ENCODE measurements at places on chromosomes 7 and 10.

GRCh38 chr10:110265573-110266193 is 39.0 kb downstream of the SMNDC1 start:
- no peak for DNase-seq

DNA sequence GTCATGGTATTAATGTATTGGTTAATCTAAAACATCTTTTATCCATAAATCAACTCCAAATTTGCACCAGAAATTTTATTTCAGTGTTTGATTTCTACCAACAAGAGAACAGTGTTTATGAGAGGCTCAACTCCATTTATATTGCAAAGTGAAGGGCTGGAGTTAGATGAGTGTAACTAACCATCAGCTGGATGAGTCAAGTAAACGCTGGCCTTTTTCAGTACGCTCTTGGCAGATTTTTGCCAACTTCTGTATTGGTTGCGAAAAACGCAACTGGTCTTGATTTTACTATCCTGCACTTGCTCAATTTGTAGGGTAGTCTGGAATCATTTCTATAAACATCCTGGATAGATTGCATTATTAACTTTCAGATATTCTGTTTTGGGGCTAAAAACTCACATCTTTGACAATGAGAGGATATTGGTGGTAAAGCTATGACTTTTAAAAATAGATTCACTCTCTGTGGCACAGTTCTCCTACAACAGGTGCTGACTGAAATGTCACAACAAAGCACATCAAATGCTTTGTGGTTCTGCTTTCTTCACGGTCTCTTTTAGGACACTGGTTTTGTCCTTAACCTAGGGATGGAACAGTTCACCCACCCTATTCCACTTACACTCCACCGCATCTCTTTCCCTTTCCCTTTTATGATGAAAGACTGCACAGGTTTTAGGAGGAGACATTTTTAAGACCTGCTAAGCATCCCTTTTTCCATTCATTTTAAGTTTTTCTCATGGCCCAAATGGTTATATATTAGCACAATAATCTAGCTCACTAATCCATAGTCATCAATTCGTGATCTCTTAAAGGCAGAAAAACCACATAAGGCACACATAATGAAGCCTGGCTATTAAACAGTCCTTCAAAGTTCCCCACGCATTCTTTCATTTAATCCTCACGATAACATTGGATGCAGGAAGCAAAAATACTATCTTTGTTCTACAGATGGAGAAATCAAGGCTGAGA is 12.8 kb downstream of the CACNA2D1 start:
- no peak for DNase-seq

DNA sequence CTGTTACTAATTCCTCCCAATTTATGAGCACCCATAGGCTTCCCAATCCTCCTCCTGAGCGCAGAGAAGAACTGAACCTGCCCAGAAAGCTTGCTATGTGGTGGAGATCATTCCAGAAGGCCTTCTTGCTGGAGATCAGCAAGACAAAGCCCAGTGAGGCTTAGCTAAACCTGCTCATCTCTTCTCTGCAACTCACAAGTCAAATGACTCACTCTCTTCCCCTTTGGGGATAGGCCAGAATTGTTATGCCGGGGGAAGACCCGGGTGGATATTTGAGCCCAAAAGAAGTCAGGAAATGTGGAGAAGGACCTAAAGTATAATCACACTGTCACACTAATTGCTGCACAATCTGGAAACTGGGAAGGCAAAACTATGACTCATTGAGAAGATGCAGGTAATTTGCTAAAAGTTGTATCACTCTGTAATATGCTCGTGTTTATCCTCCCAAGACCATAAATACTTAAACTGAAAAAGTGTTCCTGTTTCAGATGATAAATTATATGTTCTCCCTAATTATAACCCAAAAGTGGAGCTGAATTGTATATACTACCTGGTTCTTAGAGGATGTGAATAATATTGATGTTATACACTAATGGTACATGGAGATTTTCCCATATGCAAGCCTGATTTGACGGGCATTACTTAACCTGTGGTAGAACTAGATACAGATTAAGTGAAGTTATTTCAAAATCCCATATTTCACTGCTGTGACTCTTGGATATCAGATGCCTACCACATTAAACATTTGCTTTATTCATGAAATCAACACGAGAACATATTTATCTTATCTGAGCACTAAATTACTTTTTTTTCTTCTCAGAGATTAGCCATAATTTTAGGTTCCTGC is 6.4 kb downstream of the NEBL start:
- no peak for DNase-seq

GRCh38 chr10:106981452-106982075 is 182.9 kb downstream of the SORCS1 start:
- DNase-seq, result no peak

- no peak for DNase-seq
These were observed 87.2 kb downstream of the RNF216 start for GRCh38 chr7:5694221-5694754.

- no peak for DNase-seq
These were observed 1.7 kb upstream of the PTPRE start for GRCh38 chr10:127905001-127905847.

- DNase-seq, result no peak
These were observed 33.1 kb upstream of the GALNT11 start for GRCh38 chr7:151992375-151992774.

GRCh38 chr7:50640779-50641178 is 75.6 kb upstream of the DDC start:
- DNase-seq, result no peak

GRCh38 chr7:128158370-128158769 is 82.7 kb upstream of the LEP start:
- DNase-seq, result no peak

DNA sequence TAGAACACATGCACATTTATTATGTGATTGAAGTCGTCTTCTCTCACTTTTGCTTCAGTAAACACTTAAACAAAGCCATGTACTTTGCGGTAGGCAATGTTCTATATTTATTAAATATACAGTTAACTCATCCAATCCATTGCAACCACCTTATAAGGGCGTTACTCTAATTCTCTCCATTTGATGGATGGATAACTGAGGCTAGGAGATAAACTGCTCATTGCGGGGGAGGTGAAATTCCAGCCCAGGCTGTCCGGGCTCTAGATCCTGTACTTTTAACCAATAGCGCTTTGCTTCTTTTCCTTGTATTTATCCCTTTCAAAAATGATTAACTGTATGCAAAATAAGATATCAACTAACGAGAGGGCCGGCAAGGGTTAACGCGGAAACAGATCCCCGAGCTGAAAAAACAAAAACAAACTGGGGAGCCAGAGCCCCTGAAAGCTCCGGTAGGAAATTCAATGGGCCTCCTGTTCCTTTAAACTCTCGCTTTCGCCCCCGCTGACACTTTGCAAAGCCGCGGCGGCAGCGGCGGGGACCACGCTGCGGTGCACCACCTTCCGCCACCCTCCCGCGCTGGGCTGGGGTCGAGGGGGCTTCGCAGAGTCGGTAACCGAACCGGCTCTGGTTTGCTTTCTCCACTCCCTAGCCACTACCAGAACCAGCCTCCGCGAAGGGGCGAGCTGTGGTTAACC is 1.0 kb upstream of the PLXDC2 start:
- DNase-seq, result no peak

- DNase-seq, result no peak
These were observed 37.7 kb upstream of the KCNMA1 start for GRCh38 chr10:77675347-77675746.

DNA sequence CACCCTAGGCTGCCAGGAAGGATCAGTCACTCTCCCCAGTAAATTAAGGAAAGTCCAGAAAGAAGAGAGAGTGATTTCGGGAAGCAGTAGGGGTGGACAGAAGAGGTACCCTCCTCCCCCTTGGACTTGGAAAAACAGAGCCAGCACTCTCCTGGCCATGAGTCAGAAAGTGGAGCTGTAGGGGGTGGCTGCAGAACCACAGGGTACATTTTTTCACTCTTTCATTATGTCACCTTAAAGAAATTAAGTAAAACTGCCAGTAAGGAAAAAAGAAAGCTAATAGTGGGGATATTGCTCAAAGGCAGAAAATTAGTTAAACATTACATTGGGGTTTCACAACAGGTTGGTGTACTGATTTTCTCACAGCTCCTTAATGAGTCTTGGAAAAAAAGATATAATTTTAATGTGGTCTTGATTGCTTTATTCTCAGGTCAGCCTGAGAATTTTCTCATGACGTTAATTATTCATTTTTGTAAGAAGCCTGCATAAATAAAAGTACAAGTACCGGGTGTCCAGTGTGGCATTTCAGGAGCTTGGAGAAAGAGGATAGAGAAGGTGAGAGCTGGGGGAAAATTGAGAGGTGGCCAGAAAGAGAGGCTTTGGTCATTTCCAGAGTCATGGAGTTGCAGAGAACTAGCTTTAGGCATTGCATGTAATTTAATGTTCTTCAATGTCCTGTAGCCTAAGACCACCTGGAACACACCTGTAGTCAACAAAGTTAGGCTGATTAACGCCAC is 23.2 kb upstream of the AOAH start:
- DNase-seq, result no peak

DNA sequence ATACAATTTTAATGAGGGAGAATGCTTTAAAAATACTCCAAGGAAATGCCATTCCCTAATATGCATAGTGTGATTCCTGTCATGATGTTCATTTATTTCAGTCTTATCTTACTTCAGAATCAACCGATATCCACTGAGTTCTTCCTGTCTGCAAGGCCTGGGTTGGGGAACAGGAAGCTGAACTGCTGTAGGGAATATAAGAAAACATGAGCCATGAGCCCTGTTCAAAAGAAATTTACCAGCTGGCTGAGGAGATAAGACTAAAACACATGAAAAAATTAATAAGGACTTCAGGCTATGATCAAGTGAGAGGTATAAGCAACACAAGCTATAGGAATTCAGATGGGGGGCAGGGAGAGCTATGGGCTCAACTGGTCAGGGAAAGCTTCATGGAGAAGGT is 184.7 kb downstream of the PLPP4 start:
- DNase-seq, result no peak

DNA sequence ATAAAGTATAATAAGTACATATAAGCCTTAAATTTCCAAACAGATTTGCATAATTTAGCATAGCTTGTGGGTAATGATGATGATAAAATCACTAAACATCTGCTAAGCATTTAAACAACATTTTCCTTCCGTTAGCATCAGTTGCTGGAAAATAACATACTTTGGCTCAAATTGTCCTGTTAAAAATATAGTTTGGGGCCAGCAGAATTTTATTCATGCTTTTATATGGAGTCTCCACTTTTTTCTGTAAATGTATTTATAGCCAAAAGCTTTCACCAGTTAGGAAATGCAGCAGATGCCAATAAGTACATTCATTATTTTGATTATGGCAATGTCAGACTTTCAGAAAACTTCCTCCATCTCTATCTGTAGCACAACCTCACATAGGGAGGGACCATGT is 107.2 kb downstream of the CNTNAP2 start:
- no peak for DNase-seq

DNA sequence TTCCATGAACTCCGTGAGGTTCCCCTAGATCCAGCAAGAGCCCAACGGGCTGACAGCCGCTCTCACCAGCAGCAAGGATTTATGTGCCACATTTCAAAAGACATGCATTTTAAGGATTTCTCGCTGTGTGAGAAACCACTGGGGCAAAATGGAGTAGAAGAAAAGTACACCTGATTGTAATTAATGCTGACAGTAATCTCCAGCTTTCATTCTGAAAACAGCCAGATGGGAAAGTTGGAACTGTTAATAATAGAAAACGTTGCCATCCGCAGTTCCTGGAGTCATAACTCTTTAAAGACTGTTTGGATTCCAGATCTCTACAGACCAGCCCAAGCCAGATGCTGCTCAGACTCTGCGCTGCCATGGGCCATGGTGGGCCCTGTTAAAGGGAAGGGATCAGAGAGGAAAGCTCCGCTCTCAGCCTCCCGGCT is 216.9 kb upstream of the GLI3 start:
- DNase-seq, result no peak

GRCh38 chr10:22624287-22624738 is 90.1 kb downstream of the PIP4K2A start:
- DNase-seq, result no peak

DNA sequence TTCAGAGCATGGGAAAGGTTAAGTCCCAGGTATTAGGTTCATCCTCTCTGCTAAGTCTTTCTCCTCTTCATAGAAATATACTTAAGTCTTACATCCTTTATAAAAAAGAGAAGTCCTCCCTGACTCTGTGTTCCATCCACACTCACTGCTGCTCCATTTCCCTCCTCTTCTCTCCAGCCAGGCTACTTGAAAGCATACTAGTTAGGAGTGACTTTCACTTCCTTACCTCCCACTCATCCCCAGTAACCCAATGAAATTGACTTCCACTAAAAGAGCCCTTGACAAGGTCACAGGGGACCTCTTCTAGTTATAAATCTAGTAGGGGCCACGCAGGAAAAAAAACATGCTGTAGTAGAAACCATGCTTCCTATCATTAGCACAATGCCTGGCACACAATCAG is 133.1 kb upstream of the AGK start:
- no peak for DNase-seq

DNA sequence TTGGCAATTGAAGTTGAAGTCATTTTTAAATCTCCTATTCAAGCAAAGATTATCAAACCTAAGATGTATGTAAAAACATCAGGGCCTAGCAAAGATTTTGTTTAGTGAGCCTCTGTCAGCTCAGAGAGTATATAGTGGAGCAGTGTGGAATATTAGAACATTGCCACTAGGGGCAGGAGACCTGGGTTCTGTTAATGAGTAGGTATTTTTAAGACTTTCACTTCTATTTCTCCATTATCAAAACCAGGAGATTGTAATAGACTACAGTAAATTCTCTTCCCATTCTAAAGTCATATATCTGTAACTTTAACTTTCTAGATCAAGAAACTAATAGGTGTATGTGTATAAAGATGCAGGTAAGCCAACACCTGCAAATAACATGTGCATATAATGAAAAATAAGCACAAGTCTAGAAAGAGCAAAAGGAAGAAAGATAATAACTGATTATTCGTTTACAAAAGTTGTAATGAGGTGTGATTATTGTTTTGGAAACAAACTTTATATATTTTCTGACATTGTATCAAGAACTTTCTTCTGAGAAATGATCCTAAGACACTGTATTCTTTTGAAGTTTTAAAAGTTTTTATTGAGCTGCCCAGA is 64.4 kb downstream of the KCND2 start:
- no peak for DNase-seq

GRCh38 chr10:32239769-32240168 is 107.2 kb downstream of the EPC1 start:
- no peak for DNase-seq

DNA sequence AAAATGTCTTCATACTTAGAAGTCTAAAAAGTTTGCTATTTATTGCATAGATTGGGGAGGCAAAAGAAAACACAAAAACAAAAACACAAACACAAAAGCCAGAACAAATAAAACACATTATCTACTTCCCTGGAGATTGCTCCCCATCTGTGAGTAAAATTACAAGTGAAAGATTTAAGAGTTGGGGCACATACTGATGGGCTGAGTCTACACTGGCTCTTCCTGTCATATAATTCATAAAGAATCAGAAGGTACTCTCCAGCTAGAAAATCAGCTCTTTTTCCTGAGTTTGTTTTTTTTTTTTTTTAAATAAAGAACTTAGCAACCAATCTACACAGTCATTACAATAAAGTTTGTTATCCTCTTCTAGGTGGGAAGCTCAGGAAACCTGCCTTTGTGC is 192.4 kb upstream of the LRRN3 start:
- no peak for DNase-seq

DNA sequence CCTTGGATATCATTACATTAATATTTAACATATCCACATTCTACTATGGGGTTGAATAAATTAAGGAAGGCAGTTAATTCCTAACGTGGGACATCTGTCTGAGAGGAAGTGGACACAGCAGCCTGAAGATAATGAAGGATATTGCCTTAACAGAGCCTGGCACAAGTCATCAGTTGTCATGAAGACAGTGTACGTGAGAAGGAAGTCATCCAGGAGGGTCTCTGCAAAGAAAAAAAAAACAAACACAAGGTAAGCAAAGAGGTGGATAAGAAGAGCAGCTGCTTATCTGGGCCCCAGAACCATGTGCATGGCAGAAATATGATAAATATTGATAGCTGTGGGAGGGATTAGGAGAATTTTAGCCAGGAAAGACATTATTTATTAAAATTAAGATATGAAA is 190.0 kb downstream of the RAPGEF5 start:
- DNase-seq, result no peak

All from nucleus accumbens (tissue), 56 donors.